ENCODE measurements at places on chromosomes 13 and 19.

DNA sequence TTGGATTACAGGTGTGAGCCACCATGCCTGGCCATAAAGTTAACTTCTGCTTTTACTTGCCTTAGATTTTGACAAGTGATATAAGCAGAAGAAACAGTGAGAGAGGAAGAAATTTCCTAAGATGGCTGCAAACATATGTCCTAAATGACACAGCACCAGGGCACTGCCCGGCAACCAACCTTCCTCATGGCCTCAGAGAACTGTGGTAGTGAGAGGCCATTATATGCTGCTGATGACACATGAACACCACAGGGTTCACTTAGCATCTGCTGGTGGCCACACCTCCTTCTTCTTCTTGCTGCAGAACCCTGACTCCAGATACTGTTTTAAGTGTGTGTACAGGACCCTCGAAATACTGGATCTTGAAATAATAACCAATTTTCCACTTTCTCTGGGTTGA lies 88.2 kb downstream of the KCTD12 start:
- DNase-seq, result no peak

DNA sequence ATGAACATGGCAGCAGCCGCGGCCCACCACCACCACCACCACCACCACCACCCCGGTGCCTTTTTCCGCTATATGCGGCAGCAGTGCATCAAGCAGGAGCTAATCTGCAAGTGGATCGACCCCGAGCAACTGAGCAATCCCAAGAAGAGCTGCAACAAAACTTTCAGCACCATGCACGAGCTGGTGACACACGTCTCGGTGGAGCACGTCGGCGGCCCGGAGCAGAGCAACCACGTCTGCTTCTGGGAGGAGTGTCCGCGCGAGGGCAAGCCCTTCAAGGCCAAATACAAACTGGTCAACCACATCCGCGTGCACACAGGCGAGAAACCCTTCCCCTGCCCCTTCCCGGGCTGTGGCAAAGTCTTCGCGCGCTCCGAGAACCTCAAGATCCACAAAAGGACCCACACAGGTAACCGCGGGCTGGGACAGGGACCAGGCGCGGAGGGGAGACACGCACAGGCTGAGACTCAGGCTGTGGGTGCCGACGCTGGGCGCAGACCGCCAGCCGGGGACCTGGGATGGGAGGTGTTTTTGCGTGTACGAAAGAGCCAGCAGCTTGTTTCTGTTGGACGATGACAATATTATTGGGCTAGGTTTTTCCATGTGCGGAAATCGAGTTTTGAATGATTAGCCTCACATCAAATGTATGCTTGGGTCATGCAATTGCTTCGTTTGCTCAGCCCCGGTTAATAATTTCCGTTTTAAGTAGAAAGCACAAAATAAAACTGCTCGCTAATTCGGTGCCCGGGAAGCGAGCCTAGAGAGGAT lies 1.3 kb downstream of the ZIC2 start:
- no peak for DNase-seq

DNA sequence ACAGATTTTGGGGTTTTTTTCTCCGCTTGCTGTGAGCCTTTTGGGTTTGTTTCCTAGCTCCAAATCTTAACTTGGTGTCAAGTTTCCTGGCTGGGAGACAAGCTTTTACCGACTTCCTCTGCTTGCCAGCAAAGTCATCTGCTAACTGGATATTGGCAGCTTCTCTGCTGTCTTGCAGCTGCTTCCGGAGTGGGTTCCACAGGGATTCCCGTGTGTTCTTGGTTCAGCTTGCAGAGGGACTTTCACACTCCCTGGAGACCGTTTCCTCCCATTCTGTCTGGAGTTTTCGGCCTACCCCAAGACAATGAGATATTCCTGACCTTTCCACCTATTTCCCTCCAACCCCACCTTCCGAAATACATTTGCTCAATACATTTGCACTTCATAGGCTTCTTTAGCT lies 2.2 kb upstream of the COLGALT1 start:
- DNase-seq, result peak; percentile 48

- DNase-seq, result no peak
Observed at GRCh38 chr13:112868308-112868707, 100.7 kb upstream of the MCF2L start.

DNA sequence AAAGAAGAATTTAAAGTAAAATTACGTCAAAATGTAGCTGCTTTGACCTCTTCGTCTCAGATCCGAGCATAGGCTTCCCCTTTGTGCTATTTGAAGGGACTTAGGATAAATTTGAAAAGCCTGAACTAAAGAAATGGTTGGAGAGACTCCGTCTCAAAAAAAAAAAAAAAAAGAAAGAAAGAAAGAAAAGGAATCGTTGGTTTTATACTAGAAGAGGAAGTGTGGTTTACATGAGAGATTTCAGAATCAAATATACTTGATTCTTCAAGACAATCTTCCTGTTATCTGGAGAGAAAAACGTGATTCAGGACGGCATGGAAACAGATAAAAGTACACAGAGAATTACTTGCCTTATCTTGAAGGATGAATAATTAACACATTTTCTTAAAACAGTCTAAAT lies 474 bp upstream of the ZNF780B start:
- no peak for DNase-seq

DNA sequence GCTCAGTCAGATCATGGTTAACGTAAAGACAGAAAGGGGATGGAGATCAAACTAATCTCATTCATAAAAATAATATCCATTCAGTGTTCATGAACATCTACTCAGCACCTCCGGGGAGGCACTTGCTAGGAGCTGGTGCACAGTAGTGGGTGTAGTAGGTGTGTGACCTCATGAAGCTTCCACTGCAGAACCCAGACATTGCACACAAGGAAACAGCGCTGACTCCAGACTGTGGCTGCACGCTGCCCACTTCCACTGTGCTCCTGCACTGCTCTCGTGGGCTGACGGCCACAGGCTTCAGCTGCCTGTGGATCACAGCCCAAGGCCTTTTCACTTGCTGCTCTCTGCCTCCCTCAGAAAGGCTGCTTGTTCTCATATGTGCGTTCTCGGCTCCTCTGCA lies 214.4 kb upstream of the ZNF507 start:
- DNase-seq, result no peak

GRCh38 chr19:36009220-36009619 lies 607 bp upstream of the SYNE4 start:
- DNase-seq, result no peak

DNA sequence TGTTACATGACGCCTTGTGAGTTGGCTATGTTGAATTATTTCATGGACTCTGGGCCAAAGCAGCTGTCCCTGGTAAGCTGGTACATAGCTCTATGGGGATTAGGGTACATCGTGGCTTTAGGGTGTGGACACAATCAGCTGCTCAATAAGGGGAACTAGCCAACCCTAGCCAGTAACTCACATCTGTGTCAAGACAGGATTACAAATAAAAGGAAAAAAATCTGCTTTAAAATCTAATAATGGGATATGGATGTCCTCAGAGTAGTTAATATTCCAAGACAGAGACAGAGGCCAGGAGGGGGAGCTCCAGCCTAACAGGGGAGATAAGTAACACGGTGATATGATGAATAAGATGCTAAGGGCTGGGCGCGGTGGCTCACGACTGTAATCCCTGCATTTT lies 21.1 kb upstream of the ZNF766 start:
- DNase-seq, result peak; percentile 5

DNA sequence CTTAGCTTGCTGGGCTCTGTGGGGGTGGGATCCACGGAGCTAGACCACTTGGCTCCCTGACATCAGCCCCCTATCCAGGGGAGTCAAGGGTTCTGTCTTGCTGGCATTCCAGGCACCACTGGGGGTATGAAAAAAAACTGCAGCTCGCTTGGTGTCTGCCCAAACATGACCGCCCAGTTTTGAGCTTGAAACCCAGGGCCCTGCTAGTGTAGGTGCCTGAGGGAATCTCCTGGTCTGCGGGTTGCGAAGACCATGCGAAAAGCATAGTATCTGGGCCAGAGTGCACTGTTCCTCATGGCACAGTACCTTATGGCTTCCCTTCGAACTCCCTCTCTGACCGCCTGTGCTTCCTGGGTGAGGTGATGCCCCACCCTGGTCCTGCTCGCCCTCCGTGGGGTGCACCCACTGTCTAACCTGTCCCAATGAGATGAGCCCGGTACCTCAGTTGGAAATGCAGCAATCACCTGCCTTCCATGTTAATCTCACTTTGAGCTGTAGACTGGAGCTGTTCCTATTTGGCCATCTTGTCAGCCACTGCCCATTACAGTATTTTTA lies 120.8 kb upstream of the TNFSF11 start:
- no peak for DNase-seq

- DNase-seq, result no peak
Observed at GRCh38 chr13:110646442-110647364, 31.4 kb downstream of the NAXD start.

DNA sequence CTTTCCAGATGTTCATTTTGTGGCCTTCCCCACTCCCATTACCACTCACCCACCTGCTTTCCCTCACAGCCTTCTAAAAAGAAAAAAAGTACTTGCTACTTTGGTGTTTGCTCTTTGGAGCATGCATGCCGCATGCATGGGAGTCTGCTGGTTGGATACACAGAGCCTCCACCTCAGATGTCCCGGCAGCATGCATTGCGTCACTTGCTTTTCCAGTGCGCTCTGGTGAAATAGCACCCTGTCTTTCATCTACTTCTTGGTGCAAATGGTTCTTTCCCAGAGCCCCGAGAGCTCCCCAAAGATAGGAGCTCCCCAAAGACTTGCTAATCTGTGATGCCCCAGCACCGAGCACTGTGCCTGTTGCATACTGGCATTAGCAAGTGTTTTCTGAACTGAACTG lies 333.2 kb upstream of the ZNF507 start:
- no peak for DNase-seq

GRCh38 chr13:111517641-111518010 lies 197.2 kb downstream of the TEX29 start:
- DNase-seq, result no peak

DNA sequence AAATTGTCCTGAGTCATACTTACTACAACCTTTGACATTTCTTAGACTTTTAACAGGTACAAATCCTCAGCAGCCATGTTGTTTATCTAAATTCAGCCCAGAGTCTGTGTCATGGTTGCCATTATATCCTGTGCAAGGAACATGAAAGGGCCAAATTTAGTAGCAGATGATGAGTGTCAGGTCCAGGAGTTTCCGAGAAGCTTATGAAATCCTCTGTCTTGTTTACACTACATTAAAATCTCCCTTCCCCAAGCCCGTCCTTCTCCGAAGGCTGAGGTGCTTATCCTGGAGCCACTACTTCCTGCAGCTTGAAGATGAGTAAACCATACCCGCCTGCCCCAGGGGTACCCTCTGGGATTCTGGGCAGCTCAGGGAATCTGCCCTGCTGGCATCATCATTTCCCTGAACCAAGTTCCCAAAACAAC lies 102.6 kb upstream of the SERP2 start:
- DNase-seq, result no peak

- DNase-seq, result no peak
Observed at GRCh38 chr13:23992781-23993679, 95.7 kb upstream of the C1QTNF9B start.

DNA sequence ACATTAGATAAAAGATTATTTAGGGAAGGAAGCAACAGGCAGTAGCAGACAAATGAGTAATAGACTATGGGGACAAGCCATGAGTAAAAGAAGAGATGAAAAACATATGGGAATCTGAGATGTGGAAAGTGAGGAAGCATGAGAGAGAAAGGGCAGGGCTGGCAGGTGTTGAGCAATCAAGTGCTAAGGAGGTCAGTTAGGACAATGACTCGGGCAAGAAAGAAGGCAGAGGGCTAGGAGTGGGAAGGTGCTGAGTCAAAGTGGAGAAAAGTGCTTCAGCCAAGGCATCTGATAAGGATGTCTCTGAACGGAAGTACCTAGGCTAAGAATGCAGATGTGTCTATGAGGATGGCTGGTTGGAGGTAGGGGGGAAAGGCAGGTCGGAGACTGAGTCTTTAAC lies 291.9 kb upstream of the HTR2A start:
- DNase-seq, result no peak

DNA sequence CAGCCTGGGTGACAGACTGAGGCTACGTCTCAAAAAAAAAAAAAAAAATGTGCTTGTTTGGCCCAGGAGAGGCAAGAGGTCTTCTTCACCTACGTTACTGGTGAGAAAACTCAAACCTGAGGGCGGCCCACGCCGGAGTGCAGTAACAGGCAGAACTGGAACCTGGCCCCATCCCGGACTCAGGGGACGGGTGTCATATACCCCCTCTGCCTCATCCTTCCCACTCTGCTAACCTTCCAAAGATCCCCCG lies 414 bp upstream of the ADAT3 start:
- no peak for DNase-seq

GRCh38 chr19:49104229-49104864 lies 9.8 kb upstream of the LIN7B start:
- DNase-seq, result no peak

DNA sequence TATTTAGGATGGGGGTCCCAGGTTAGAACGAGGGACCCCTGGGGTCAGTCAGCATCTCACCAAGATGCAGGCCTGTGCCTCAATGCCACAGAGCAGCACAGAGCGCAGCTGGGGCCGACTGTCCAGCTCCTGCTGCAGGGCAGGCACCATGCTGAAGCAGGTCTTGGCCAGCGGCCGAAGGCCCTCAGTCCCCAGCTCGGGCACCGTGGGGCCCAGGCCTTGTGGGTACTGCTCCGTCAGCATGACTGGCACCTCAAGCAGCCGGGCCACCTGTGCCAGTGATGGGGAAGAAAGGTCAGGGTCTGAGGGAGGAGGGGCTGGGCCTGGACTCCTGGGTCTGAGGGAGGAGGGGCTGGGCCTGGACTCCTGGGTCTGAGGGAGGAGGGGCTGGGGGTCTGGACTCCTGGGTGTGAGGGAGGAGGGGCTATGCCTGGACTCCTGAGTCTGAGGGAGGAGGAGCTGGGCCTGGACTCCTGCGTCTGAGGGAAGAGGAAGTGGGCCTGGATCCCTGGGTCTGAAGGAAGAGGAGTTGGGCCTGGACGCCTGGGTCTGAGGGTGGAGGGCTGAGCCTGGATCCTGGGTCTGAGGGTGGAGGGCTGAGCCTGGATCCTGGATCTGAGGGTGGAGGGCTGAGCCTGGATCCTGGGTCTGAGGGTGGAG lies 5.7 kb downstream of the ISOC2 start:
- no peak for DNase-seq

GRCh38 chr13:39505151-39505550 lies 97.8 kb downstream of the LHFPL6 start:
- no peak for DNase-seq

DNA sequence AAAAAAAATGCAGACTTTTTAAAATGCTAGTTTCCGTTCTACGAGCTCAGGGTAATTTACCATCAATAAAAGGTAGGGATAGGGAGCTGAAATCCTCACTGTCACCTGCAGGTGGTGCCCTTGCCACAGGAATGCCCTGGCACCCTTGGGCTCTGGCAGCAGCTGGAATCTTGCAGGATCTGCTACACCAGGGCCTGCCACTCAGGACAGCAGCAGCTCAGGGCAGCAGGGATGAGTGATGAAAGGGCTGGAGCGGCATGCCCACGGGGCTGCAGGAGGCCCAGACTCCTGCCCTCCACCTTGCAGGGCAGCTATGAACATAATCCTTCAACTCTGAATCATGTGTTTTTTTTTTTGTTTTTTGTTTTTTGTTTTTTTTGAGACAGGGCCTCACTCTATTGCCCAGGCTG lies 54.0 kb downstream of the GNG7 start:
- peak; percentile 52 for DNase-seq
